ENCODE measurements at places on chromosomes 4 and X.
A peak's percentile ranks its signal among the peaks of the same experiment; 100 is the strongest.

DNA sequence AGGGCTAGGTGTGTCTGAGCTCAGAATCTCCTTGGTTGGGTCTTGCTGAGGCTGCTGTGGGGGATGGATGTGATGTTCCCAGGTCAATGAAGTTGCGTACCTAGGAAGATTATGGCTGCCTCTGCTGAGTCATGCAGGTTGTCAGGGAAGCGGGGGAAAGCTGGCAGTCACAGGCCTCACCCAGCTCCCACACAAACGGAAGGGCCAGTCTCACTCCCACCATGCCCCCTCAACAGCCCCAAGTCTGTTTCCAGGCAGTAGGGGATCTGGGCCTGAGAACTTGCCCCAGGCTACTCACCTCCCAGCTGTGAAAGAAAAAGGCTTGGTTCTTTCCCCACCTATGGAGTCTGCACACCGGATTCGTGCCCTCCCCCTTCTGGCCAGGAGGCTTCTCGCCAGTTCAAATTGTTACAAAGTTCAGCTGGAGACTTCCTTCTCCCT, 72.9 kb downstream of the WDR44 start:
- DNase-seq: no peak

- DNase-seq: no peak
Observed at GRCh38 chrX:68421636-68422035, 11.7 kb downstream of the OPHN1 start.

DNA sequence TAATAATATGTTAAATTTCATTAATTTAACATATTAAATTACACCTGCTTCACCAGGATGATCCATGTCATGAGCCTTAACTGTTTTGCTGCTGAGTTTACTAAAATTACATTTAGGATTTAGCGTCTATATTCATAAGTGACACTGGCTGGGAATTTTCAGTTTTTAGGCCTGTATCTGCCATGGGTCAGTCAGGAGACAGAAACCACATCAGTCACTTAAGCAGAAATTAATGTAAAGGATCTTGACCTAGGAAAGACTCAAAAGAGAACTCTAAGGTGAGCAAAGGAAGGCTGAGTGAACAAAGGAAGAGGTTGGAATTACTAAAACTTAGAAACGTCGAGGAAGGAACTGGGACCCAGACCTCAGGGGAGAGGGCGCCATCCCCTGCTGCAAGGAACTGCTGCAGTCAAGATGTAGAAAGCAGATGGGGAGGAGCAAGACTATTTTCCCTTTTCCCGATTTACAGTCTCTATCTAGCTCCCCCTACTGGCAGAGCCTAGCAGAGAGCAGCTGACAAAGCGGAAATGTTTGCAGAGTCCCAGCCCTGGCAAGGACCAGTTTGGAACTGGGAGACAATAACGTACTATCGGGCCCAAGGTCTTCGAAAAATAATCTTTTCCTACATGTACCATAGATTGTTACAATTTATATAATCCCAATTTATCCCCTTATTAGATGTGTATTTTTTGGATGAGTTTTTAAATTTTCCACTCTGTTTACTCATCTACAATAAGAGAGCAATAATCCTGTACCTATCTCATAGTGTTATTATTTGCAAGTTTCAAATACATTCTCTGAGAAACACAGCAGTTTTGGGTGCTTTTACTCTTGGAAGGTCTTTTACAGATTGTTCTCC, 22.6 kb upstream of the RBBP7 start:
- peak; percentile 36 for DNase-seq

DNA sequence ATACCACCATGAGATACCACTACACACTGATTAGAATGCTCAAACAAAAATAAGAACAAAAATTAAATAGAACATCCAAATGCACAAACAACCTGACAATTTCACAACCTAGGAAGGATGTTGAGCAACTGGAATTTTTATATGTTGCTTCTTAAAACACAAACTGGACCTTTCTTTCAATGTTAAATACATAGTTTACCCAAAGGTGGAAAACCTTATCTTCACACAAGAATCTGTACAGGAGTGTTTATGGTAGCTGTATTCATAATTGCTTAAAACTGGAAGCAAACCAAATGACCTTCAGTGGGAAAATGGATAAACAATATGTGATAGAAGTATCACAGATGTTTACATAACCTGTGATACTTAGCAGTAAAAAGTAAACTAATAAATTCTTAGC, 573.8 kb downstream of the MAGEB5 start:
- no peak for DNase-seq

DNA sequence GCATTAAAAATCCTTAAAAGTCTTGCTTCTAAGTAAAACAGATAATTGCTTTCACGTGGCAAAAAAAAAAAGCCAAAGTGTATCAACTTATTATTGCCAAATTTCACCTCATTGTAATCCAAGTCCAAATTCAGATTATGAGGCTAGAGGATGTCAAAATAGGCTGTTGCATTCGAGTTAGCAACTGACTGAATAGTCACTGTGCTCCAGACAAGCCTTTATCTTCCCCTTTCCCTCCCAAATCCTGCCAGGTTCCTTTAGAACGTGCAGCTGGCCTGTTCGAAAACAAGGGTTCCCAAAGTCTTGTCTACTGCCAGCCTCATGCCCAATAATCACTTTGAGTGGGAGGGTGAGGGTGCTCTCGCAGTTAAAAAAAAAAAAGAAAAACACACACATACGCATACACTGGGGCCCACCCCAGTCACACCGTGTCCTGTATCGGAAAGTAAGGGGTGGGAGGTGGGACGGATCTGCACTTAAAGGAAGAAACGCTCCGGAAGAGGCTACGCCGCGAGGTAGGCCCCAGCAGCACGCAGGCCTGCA, 603 bp downstream of the MAD2L1 start:
- DNase-seq: no peak

DNA sequence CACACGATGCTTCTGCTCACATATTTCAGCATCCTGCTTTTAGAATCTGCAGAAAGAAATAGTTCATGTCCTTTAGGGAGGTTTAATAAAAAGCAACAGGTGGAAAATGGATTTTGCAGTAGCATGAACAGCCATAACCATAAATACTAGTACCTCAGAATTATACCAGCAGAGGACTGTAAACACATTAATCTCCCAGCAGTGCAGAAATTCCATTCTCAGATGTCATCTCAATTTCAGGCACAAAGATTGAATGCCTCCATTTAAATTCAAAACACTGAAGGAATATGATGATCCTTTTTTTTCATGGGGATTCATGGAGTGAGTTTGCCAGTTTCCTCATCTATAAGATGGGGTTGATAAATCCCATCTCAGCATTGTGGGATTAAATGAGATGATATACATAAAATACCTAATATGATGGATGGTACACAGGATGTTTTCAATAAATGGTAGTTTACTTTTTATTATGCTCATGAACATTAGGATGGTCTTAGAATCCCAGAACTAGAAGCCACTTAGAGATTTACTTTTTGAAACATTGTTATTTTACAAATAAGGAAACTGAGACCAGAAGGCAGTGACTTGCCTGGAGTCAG, 566 bp upstream of the LIMCH1 start:
- DNase-seq: no peak

- DNase-seq: no peak
Observed at GRCh38 chrX:154323537-154323936, 27.9 kb downstream of the TKTL1 start.

- DNase-seq: no peak
Observed at GRCh38 chrX:139532834-139533233, 2.3 kb downstream of the F9 start.

GRCh38 chr4:54368281-54369265, 139.5 kb downstream of the PDGFRA start:
- DNase-seq: no peak

Data from urothelium cell line (cell line).